ENCODE measurements at places on chromosomes 16 and 17.

GRCh38 chr17:80106751-80107150, 5.4 kb downstream of the GAA start:
- DNase-seq, result no peak

DNA sequence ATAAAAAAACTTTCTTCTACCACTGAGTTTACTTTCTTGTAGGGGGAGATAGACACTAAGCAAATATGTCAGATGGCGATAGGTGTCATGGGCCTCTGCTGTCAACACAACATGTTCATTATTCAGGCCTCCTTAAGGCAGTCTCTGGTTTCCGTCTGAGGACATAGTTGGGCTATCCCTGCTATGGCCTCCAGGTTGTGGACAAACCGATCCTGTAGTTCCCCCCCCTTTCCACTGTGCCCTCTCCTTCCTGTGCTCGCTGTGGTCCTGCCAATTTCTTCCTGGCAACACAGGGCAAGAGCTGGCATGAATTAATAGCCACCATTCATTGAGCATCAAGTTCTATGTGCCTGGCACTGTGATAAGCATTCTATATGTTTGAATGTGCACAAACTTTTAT, 81.0 kb upstream of the HS3ST2 start:
- no peak for DNase-seq

- no peak for DNase-seq
Measured at GRCh38 chr17:56640116-56640515, 46.6 kb downstream of the NOG start.

DNA sequence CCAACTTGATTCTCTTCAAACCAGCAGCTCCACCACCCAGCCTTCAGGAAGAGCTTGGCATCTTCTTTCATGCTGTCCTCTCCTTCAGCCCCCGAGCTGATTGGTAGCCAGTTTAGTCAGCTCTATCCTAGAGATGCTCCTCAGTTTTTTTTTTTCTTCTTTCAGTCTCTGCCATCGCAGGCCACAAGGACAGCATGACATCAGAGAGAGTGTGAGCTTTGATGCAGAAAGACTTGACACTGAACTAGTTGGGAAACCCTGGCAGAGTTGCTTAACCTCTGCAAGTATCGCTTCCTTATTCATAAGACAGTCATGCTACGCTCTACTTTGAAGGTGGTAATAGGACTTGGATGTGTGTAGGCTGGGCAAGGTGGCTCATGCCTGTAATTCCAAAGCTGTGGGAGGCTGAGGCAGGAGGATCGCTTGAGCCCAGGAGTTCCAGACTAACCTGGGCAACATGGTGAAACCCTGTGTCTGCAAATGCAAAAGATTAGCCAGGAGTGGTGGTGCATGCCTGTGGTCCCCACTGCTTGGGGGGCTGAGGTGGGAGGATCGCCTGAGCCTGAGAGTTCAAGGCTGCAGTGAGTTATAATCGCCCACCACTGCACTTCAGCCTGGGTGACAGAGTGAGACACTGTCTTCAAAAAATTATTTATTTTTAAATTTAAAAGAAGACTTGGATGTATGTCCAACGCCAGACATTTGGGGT, 2.6 kb downstream of the CD300LB start:
- DNase-seq, result no peak

GRCh38 chr16:66798161-66798560, 3.2 kb downstream of the TERB1 start:
- no peak for DNase-seq

DNA sequence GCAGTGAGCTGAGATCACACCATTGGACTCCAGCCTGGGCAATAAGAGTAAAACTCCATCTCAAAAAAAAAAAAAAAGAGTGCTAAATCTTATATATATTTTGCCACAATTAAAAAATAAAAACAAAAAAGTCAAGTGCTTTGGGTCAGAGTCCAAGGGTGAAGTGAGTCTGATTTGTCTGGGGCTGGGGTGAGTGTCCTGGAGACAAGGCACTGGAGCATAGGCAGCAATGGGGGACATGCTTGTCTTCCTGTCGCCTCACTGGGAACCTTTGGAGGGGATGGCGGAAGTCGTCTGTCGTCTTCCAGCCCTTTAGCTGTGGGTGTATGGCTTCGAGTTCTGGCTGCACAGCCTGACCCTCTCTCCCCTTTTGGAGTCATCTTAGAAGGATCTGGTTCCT, 167.1 kb downstream of the NTN1 start:
- no peak for DNase-seq

- no peak for DNase-seq
Measured at GRCh38 chr16:23521037-23521743, 10.9 kb upstream of the GGA2 start.

- no peak for DNase-seq
Measured at GRCh38 chr16:66735891-66736290, 15.5 kb downstream of the DYNC1LI2 start.

GRCh38 chr17:77909236-77909635, 49.3 kb upstream of the TNRC6C start:
- DNase-seq, result no peak

- no peak for DNase-seq
Measured at GRCh38 chr17:43940630-43941029, 1.6 kb downstream of the PPY start.

GRCh38 chr17:28811651-28812090, 30.9 kb downstream of the FAM222B start:
- no peak for DNase-seq

DNA sequence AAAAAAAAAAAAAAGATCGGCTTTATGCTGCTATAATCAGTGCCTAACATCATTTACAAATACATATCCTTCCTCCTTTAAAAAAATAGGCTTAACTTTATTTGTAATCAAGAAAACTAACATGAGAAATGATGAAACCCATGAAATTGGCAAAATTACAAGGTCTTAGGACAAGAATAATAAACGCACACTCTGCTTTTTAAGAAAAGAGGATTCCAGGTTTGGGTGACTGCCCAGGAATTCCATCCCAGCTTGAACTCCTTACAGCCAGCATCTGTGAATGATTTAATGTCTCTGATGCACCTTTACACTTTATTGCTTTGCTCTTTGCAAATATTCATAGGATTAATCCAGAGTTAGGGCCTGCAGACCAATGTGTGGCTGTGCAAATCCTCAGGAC, 196.0 kb downstream of the CBLN1 start:
- no peak for DNase-seq

- no peak for DNase-seq
Measured at GRCh38 chr17:42182927-42183734, 2.1 kb downstream of the HCRT start.

DNA sequence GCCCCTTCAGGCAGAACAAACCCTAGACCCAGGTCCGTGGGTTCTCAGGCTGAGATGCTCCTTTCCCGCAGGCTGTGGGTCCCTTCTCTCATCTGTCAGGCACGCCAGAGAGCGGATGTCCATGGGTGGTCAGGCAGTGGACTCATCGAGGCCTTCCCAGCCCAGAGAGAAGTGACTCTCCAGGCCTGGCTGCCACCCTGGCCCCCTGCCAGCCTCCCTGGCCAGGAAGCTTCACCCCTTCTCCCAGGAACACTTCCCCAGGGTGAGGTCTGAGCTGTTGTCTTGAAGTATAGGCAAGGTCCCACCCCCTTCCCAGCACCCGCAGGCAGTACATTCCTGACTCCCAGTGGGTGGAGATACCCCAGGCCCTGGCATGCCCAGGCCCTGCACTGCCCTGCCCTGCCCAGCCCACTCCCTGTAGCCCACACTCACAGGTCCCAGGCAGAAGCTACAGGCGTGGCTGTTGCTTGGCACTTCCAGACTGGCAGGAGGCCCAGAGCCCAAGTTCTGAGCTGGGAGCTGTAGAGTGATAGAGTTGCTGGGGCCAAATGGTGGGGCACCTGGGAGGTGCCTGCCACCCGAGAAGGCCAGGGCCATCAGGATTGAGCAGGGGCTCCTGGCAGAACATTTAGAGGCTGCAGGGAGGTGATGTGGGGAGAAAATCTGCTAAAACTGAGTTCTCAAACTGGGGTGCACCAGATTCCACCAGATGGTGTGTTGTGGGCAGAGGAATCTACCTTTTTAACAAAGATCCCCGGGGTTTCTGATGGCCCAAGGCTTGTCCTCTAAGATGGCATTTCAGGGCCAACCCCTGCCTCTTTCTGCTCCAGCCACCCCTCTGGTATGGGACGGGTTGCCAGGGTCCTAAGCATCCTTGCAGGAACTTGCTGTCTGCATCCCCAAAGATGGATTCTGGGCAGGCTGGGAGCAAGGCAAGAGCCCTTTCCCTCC, 6.7 kb downstream of the ITGA3 start:
- DNase-seq, result no peak

GRCh38 chr16:79605999-79606398, 5.5 kb upstream of the MAF start:
- DNase-seq, result no peak

DNA sequence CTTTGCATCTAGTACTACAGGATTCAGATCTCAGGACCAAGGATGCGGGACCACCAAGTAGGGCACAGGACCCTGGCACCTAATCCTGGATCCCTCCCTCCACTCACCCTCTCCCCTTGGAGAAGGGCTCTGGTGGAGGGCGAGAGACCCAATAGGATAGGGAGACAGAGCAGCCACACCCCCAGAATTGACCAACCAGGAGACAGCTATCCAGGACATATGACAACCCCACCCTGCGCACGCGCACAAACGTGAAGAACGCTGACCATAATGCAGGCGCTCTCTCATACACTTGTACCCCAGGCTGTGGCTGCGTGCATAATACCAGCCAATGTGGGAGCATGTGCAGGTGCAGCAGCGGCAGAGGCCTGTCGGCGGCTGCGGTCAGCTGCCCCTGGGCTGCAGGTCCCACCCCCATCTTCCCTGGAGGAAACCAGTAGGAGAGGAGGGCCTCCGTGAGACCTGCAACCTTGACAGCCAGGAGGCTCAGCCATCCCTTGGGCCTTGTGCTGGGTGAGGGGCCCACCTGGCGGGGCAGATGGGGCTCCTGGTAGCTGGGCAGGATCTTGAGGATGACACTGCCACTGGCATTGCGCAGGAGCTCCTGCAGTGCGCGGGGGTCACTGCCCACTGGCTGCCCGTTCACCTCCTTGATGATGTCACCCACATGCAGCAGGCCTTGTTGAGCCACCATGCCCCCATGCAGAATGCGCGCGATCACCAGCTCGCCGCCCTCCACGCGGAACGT, 25.4 kb downstream of the MPP2 start:
- no peak for DNase-seq

DNA sequence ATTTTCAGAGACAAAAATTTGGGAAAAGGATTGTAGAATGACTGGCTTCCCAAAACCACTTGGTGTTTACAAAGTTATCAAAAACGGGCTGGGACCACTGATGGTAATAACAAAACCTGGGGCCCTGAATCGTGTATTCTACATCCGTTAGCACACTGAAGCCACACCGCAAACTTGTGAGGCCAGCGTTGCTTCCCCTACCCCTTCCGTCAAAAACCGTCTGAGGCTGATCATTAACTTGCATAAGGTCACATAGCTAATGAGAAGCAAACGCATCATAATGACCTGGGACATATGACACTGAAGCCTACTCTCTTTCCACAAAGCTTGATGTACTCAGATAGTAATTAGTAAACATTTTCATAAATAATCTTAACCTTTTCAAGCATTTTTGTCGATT, 704.3 kb downstream of the MAF start:
- no peak for DNase-seq

GRCh38 chr17:78276098-78276887, 44.9 kb downstream of the TMEM235 start:
- DNase-seq, result no peak

All from cerebellar nuclear complex (tissue), 1 donor.